Stimulated activated CD4-positive, alpha-beta T cell treated with anti-CD3 and anti-CD28 coated beads, Interleukin-1b, Interleukin-23, amount 100 ng/mL, for 1 hour (primary cell): ENCODE measurements at places on chromosomes 2 and 18.

DNA sequence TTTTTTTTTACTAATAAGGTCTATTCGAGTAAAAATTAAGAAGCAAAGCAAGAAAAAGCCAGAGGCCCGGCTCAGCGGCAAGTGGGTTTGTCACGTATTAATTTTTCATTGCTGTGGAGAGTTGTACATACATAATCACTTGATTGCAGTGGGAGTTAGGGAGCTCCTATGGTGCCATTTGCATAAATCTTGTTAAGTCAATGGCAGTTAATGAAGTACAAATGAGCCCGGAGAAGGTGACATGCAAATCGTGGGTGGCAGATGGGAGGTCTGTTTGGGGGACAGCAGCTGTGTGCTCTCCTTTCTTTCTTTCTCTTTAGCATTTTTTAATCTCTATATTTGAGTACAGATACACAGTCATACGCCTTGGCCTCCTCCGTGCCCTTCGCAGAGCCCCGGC is 317.0 kb downstream of the AGAP1 start:
- no peak for DNase-seq

- no peak for DNase-seq
Measured at GRCh38 chr2:132597831-132598230, 72.2 kb downstream of the LYPD1 start.

DNA sequence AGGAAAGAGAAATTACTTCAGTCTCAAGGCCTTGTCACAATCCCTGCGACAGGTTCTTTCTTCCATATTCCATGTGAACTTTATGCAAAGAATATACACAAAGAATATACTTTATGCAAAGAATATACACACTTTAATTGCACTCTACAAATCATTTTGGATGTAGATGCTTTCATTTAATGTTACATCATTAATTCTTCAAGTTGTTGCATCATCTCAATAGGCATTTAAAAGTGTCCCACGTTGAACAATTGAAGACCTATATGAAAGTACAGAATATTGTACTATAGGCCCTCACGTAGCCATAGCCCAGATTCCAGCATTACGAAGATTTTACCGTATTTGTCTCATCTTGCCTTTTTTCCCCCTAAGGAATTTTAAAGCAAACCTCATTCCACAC is 33.1 kb upstream of the MAL start:
- DNase-seq, result no peak

- no peak for DNase-seq
Measured at GRCh38 chr2:124988111-124988510, 963.0 kb downstream of the CNTNAP5 start.

- DNase-seq, result no peak
Measured at GRCh38 chr2:164625378-164625971, 4.2 kb upstream of the GRB14 start.

DNA sequence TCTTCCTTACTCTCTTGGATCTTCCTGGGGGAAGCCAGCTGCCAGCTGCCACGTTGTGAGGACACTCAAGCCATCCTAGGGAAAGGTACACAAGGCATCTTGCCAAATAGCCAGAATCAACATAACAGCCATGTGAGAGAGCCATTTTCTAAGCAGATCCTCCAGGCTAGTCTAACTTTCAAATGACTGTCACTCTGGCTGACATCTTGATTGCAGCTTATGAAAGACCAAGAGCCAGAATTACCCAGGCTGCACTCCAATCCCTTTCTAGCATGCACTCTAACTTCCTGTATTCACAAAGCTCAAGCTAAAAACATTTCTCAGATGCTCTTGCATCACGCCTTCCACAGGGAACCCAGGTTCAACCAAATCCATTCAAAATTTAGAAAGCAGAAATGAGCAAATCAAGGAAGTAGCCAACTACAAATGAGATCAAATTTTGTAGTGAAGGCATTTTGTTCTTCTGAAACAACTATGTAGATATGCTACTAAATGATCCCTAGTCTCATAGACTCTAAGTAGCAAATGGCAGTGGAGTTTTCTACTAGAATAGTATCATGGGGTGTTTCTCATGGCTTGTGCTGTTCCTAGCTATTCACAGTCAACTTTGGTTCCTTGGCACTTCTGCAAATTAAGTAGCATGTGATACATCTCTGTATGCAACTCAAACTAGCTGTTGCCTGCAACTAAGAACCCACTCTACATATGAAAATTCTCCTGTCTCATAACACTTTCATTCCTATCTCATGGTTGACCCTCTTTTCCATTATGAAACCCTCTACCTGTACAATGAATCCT is 281.9 kb downstream of the ZEB2 start:
- DNase-seq, result no peak

- DNase-seq, result no peak
Measured at GRCh38 chr2:174717273-174717672, 47.0 kb downstream of the CHRNA1 start.

- peak; percentile 5 for DNase-seq
Measured at GRCh38 chr18:46250084-46250811, 146.1 kb downstream of the HAUS1 start.

- no peak for DNase-seq
Measured at GRCh38 chr18:66005831-66006588, 255.2 kb downstream of the CDH7 start.

GRCh38 chr2:237509905-237510304 is 22.9 kb downstream of the MLPH start:
- DNase-seq, result no peak

DNA sequence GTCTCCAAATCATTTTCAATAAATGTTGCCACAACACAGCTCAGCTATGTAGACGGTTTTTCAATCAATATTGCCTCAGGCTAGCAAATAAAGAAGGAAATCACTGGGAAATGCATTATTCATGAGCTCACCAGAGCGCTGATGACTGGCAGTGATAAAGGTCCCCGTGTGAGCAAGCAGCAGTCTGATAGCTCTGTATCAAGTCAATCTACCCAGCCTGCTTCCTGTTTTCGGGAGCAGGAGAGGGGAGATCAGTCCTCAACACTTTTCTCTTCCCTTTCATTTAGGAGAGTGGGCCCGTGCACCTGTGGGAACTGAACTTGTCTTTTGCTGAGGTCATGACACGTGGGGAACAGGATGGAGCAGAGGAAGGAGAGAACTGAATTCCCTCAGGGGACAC is 253.9 kb upstream of the SIX2 start:
- no peak for DNase-seq

GRCh38 chr2:151264157-151264825 is 2.6 kb upstream of the RBM43 start:
- no peak for DNase-seq

DNA sequence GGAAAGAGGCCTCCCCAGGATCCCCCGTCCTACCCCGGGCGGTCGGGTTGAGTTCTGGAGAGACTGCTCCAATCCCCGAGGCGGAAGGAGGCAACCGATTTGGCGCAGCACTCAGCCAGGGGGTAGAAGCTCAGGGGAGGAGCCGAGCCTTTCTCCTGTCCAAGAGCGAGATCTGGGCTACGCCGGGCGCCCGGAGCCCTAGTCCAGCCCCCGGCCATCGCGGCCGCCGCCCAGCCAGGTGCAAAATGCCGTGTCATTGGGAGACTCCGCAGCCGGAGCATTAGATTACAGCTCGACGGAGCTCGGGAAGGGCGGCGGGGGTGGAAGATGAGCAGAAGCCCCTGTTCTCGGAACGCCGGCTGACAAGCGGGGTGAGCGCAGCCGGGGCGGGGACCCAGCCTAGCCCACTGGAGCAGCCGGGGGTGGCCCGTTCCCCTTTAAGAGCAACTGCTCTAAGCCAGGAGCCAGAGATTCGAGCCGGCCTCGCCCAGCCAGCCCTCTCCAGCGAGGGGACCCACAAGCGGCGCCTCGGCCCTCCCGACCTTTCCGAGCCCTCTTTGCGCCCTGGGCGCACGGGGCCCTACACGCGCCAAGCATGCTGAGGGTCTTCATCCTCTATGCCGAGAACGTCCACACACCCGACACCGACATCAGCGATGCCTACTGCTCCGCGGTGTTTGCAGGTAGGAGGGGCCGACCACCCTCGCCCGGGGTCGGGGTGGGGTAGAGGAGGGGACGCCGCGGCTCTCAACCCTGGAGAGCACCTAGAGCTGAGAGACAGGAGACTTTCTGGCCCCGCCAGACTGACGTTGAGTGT is at the start of gene DYSF:
TSS of gene DYSF (plus strand) at position 158 of the 817 bp plus-strand sequence.
- DNase-seq, result no peak

GRCh38 chr2:60445684-60446179 is 107.7 kb downstream of the BCL11A start:
- DNase-seq, result no peak

DNA sequence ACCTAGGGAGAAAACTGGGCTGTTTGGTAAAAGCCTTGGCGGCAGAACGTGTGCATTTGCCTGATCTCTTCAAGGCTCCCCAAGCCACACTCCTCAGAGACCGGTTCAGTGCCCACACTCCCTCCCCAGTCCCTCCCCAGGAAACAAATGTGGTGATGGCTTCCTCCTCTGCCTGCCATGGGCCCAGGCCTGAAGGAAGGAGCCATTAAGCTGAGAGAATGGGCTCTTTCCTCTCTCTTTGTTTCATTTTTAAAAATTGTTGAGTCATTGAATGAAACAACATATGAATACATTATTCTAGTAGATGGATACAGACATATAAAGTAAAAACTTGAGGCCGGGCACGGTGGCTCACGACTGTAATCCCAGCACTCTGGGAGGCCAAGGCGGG is 50.6 kb upstream of the YWHAQ start:
- DNase-seq, result no peak
